Activated naive CD4-positive, alpha-beta T cell treated with anti-CD3 and anti-CD28 coated beads, Interleukin-2, amount 10 ng/mL, durations not matched to agents 7 days and 5 days (primary cell): ENCODE measurements at places on chromosomes 1 and 21.

DNA sequence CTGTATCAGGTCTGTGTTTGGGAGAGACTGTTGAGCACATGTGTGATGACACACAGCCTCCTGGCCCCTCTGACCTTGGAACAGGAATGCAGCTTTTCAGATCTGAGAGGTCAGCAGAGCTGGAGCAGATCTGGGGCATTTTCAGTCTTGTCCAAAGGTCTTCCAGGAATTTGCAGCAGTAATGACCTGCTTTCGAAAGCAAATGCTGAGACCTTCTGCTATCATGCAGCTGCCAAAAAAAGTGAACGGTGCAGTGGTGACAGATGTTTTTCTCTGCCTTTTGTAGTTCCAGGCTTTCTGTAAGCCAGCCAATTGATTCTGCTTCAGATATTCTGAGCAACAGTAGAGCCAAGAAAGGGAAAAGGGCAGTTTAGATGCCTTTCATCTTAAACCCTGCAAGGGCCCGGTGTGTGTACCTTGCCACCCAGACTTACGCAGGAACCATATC lies 137.8 kb upstream of the COA6 start:
- no peak for DNase-seq

GRCh38 chr1:166084613-166085012 lies 82.2 kb downstream of the FAM78B start:
- no peak for DNase-seq

GRCh38 chr1:16046842-16047241 lies 3.3 kb downstream of the CLCNKB start:
- DNase-seq = no peak

GRCh38 chr1:61343734-61344420 lies 261.5 kb downstream of the NFIA start:
- no peak for DNase-seq

DNA sequence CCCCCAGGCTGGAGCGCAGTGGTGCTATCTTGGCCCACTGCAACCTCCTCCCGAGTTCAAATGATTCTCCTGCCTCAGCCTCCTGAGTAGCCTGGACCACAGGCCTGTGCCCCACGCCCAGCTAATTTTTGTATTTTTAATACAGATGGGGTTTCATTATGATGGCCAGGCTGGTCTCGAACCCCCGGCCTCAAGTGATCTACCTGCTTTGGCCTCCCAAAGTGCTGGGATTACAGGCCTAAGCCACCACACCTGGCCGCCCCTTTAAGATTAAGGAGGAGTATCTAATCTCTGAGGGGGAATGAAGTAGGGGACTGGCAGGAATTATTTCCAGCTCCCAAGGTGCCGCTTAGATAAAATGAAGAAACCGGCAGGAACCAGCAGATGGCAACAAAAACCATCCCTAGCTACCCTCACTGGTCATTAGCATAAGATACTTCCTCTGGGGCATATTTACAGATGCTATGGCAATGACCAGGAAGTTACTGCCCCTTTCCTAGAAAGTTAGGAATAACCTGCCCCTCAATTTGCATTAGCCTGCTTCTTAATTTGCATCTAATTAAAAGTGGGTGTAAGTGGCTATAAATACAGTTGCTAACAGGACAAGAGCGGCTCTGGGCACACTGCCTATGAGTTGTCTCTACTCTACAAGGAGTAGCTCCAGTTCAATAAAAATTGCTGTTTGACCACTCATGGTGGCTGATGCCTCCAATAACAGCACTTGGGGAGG lies 7.1 kb upstream of the NSUN4 start:
- DNase-seq = no peak

DNA sequence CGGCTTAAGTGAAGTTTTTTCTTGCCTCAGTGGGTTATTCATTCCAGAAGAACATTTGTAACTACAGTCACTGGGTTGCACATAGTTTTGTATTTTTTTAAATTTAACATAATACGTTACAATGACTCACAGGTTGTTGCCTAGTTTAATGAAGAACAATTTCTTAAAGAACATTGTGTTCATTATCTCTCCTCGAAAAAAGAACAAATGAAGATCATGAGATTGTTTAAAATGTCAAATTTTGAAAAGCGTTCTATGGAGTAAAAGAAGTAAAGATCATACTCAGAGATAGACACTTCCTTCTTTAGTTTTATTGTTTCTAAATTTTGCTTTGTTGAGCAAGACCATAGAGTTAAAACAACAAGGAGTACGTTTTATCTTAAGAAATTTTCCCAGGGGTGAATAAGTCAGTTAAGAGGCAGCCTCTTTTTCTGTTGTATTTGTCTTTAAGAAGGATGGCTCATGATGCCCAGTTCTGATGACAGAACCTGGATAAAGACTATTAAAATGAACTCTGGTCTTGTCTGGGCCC lies 10.5 kb upstream of the SLAMF1 start:
- no peak for DNase-seq

- DNase-seq = no peak
Observed at GRCh38 chr1:116472431-116472961, 98.3 kb downstream of the CD58 start.

- no peak for DNase-seq
Observed at GRCh38 chr1:206787891-206788290, 15.6 kb upstream of the IL10 start.

GRCh38 chr1:246947255-246947654 lies 15.5 kb upstream of the AHCTF1 start:
- DNase-seq = no peak

- peak; percentile 16 for DNase-seq
Observed at GRCh38 chr1:227890451-227891222, 57.1 kb downstream of the WNT9A start.

GRCh38 chr21:16713331-16714117 lies 799.3 kb upstream of the CXADR start:
- DNase-seq = no peak

DNA sequence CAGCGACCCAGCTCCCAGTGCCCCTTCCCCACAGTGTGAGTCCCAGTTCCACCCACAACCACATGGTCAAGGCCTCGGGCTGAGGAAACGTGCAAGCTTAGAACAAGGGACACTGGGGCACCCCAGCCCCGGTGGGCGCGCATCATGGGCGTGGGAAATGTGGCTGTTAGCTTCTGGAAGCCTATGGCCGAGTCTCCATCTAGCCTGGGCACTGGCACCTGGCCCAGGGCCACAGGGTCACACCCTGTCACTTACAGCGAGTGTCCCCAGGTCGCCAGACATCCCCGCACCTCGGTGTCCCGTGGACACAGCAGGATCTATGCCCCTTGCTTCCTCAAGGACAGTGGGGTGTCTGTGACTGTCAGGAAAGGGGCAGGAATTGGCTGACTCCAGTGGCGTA lies 37.0 kb upstream of the COL6A1 start:
- DNase-seq = no peak

DNA sequence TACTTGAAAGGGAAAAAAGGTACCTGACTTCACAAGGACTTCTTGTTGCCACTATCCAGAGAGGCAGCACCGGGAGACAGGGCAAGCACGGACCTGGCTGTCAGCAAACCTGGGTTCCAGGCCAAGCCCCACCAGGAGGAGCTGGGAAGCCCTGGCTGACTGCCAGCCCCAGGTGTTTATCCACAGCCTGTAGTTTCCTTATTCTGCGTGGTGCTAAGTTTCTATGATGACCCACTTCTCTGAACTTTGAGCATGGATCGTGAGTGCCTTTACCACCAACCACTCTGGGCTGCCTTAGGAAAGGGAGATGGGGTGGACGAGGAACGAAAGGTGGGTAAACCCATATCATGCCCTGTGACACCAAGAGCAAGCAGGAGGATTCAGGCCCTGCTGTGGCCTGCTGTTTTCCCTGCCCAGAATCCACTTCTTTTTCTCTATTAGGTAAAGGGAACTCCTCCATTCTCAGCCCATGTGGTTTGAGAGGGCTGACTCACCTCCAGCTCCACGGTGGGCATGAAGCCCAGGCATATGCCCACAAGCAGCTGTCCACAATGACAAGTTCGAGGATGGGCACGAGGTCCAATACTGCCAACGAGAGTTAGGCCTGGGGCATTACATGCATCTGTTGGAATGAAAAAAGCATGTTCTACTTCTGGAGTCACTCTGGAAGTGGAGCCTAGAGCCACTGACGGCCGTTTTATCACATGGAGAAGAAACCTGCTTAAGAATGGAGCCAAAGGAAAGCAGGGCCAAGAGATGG lies 20.3 kb downstream of the TSPAN2 start:
- no peak for DNase-seq

DNA sequence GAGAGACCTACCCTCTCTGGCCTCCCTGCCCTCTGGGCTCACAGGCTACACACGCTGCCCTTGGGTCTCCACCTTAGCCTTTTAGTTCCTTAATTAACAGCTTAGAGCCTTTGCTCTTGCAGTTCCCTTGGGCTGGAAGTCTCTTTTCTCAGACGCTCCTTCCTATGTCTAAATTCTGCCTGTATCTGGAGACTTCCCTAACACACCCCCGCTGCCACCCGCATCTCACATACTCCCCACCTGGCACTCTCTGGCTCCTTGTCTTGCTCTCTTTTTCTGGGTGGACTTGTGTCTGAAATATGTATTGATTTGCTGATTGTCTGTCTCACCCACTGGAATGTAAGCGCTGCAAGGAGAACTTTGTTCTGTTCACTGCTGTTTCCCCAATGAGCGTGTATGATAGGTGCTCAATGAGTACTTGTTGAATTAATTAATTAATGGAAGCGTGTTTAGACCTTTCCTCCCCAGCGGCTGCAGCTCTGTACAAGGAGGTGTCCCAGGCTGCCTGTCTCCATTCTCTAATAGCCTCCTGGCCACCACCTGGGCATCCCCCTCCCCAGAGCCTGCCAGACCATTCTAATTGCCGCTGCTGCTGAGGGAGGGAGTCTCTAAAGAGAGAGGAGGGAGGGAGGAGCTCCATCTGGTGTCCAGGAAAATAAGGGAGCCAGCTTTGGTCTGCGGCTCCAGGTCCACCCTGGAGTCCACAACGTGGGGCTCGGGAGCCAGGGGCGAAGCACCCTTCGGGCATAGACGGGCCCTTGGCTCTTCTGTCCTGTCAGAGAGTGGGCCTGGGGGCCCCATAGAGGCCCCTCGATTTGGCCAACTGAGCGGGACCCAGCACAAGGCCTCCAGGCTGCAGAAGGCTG lies 95.4 kb downstream of the RNF220 start:
- DNase-seq = no peak

GRCh38 chr1:56534130-56534651 lies 45.2 kb downstream of the PLPP3 start:
- DNase-seq = no peak

- no peak for DNase-seq
Observed at GRCh38 chr1:165648919-165649572, 18.0 kb downstream of the MGST3 start.

- peak; percentile 58 for DNase-seq
Observed at GRCh38 chr1:226678701-226679100, 60.4 kb downstream of the ITPKB start.

DNA sequence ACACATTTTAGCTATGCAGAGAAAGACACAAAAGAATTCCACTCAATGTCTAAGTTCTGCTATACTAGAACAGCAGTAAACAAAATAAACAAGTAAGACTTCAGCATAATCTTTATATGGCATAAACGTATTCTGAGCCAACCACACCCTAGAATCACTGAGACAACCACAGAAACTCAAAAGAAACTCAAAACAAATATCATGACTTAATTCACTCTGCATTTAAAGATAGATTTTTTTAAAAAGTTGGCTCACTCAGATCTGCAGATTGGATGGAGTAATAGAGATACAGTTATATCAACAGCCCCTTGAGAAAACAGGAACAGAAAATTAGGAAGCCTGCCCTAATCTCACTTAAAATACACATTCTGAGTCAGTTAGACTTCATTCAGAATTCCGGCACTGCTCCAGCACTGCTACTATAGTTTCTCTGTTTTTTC lies 95.0 kb downstream of the COL24A1 start:
- no peak for DNase-seq
